Non-pigmented ciliary epithelial cell (primary cell): ENCODE measurements at places on chromosomes 11 and 22.

DNA sequence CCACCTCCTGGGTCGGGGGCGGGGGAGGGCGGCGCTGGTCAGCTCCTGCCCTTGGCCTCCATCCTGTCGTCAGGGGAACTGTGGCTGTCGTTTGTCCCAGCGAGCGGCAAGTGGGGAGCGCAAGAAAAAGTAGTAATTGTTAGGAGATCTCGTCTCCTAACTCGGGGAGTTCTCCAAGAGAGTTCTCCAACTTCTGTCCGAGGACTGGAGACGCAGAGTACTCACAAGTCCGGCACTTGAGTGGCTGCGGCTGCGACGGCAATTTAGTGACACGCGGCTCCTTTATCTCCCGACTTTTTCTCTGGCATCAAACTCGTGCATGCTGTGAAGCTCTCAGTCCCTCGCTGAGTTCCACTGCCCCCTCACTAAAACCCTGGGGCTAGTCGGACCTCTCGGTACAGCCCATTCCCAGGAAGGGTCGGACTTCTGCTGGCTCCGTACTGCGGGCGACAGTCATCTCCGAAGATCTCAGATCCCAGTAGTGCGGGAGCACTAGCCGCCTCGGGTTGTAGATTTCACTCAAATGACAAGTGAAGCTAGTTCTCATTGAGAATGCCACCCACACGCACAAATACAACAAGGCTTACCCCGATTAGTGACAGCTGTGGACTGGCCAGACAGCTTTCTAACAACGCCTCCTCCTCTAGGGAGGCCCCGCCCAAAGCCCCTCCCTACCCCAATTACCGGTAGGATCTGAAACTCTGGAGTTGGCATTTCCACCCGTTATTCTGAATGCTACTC, at the start of gene PGR:
Gene PGR, minus strand, starts transcription at position 611 of the 741 bp plus-strand sequence. CDS start 743 bp downstream, outside the sequence.
- no peak for DNase-seq

DNA sequence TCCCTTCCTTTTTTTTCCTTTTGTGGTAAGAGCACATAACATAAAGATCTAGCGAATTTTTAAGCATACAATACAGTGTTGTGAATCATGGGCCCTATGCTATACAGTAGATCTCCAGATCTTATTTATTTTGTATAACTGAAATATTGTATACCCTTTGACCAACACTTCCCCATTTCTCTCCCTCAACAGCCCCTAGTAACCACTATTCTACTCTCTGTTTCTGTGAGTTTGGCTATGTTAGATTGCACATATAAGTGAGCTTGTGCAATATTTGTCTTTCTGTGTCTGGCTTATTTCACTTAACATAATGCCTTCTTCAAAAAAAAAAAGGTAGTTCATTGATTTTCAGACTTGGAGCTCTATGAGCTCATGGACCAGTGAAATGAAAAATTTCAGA, 180.5 kb downstream of the C11orf91 start:
- DNase-seq: no peak

GRCh38 chr11:116874251-116874650, 36.8 kb upstream of the APOA1 start:
- DNase-seq: no peak

- no peak for DNase-seq
Observed at GRCh38 chr11:61007383-61007955, 36.0 kb downstream of the CD6 start.

GRCh38 chr11:64566042-64566914, 24.7 kb upstream of the SLC22A12 start:
- peak; percentile 47 for DNase-seq

DNA sequence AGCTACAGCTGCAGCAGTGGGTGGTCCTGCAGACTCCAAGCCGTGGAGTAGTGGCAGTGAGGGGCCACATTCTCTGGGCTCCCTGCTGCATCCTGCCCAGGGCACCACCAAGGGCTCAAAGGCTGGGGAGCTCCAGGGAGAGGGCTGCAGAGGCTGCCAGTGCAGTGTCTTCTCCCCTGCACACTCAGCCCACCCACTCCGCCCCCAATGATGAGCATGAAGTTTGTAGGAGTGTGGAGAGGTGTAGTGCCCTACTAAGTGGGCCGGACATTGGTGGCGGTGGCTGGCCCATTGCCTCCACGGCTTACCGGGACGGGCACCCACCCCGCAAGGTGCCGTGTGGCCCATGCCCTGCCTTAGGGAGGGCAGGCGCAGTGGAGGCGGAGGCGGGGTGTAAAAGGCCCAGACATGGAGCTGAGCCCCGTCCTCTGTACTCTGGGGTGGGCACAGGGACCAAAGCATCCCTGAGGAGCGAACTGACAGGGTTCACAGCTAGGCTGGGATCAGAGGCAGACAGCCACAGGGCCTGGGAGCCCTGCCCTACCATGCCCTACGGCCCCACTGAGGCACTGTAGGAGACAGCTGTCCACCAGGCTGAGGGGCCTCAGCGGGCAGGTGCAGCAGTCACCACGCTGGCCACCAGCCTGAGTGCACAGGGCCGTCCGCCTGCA, 18.9 kb downstream of the ARVCF start:
- no peak for DNase-seq
